Activated CD4-positive, alpha-beta T cell treated with anti-CD3 and anti-CD28 coated beads, Interleukin-2, amount 50 U/mL, for 16 hours (primary cell): ENCODE measurements at places on chromosomes 4 and X.
A peak's percentile ranks its signal among the peaks of the same experiment; 100 is the strongest.

GRCh38 chrX:11566789-11567188 is 98.9 kb downstream of the ARHGAP6 start:
- no peak for DNase-seq

GRCh38 chrX:124605511-124605910 is 259.1 kb downstream of the SH2D1A start:
- no peak for DNase-seq

DNA sequence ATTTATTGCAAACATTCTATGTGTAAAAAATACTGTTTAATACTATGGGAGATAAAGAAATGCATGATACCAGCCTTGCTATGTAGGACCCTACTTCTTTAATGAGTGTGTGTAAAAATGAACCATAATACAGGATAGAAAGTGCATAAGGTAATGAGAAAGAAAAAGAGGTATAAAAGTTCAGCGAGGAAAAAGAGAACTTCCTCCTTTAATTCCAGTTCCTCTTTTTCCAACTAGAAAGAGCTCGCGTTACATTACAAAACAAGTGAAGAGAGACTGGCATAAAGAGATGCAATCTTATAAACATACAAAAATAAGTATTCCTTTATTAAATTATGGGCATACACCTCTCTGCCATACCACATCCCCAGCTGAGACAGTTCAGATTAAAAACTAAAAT is 77.4 kb downstream of the ANKRD17 start:
- DNase-seq: no peak

DNA sequence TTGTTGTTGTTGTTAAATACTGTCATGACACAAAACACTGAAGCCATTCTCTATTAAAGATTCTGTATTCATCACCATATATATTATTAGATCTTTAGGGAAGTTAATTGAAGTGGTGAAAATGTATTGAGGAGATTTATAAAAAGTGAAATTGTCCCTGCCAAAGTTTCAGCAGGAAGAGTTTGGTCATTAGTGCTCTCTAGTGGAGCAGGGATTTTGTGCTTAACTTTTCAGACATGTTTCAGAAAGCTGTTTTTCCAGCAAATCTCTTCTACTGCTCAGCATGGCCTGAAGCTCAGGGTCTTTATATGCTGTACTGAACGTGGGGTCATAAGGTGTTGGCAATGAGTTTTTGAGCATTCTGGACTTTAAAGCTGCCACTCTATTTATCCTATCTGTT is 36.7 kb upstream of the CXXC4 start:
- DNase-seq: no peak

DNA sequence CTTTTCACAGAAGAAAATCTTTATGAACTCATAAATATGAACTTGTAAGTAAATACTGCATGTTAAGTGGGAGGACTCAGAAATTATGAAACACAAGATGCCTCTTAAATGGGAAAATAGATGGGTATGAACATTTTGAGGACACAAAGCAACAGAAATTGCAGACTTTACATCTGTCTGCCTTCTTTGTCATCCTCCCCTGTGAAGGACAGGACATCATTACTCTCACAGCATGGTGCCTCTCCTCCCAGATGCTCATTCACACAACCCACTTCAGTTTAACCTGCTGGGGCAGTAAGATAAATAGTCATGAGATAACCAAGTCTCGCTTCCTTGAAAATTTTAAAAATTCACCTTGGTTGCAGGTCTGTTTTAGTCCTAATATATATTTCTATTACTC is 144.5 kb downstream of the APBB2 start:
- no peak for DNase-seq

DNA sequence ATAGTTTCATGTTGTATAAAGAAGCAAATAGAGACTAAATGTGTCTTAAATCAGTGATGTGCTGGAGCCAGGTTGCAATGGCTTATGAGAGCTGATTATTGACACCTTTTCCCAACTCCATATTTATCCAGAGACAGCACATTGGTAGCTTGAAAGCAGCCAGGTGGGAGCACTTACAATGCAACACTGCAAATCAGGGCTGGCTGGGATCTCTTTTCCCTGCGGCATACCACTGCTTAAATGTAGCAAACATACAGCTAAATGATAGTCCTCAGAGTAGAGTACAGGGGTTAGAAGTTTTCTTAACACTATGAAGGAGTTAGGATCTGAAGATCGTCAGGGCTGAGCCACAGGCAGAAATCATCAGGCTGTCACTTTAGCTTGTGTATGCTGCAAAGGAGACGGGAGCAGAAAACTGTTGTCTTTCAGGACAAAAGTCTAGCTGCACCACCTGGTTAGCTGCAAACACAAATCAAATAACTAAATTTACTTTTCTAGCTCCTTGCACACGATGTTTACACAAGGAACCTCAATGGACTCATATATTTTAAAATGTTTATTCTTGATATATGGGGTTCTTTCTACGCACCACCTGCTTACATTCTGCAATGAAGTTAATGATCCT is 527.3 kb downstream of the TLL1 start:
- no peak for DNase-seq

- no peak for DNase-seq
Measured at GRCh38 chr4:63700569-63700968, 708.7 kb downstream of the TECRL start.

DNA sequence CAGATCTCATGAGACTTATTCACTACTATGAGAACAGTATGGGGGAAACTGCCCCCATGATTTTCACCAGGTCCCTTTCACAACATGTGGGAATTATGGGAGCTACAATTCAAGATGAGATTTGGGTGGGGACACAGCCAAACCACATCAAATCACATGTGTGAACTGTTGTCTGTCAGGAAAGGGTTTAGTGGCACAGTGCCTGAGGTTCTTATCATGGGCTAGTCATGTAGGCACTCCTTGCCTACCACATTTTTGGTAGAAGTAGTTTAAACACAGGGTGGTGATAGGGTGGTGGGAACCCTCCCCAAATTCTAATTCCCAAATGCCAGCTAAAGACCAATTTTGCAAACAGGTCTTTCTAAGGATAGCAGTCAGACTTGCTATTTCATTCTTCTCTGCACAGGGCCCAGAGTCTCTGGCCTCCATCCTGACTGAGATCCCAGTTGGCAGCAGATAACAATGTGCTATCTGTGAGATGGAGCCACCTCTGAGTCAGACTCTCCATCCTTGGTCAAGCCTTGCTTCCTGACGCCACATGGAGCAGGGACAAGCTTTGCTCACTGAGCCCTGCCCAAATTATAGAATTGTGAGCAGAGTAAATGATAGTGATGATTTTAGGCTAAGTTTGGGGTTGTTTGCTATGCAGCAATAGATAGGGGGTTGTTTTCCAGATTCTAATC is 33.5 kb upstream of the SETD7 start:
- DNase-seq: no peak

DNA sequence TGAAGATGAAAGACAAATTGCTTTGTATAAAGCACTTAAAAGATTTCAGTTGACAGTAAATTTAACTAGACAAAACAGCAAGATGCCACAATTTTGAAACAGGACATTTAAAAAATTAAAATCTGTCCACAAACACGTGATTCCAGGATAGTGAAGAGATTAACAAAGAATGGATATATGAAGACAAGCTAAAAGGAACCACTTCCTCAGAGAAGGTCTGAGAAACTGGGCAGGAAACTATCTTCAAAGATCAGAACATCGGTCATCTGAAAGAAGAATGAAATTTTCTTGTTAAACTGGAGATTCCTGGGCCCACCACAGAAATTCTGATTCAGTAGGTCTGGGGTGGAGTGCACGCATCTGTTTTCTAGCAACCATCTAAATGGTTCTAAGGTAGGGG is 1.4 kb downstream of the RWDD4 start:
- no peak for DNase-seq

- no peak for DNase-seq
Measured at GRCh38 chr4:74218201-74218600, 60.3 kb downstream of the MTHFD2L start.

DNA sequence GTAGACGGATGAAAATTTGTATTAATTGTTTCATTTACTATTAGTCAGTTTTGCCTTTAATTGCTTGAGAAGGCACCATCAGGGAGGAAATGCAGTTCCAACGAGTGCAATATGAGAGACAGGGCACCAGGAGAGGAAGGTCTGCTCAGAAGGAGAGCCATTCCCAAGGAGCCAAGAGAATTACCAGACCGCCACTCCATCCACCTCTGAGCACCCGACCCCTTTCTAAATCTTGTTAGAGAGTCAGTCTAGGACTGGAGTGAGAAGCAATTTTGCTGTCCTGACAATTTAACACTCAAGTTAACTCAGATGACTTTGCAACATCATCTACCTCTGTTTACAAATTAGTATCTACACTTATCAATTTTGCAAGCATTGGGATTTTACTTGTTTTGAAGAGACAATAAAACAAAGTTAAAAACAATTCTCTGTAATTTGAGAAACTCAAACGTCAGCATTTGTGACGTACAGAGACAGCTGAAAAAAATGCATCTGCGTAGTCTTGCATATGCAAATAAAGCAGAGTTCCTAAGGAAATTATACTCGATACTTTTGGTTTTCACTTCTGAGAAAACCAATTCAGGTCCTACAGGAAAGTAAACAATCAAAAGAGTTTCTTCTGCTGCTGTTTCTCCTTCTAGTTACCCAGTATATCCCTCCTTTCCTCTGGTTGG is 1704.7 kb upstream of the TENM3 start:
- no peak for DNase-seq

- no peak for DNase-seq
Measured at GRCh38 chrX:132568291-132568690, 79.5 kb upstream of the MBNL3 start.

DNA sequence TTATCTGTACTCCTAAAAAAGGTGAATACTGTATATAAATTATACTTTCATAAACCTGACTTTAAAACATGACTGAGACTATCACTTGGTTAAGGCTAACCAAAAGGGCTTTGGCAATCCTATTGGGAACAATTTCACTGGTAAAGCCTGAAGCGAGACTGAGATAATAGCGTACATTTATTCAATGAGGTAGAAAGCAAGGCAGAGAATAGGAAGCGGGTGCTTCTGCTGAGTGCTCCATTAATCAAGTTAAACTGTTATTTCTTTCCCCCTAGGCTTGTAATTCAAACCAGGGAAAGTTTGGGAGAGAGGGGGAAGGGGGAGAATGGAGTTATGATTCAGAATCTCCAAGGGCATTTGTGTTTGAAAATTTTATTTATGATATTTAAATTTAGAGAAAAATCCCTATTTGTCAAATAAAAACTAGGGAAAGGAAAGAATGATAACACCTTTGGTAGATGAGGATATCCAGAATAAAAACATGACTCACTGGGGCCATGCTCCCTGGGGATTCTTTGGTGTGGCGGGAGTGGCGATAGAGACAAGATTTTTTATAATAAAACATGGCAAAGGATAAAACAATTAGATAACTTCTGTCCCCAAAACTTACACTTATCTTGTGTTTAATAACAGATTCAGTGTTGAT is 34.6 kb upstream of the SORBS2 start:
- no peak for DNase-seq

DNA sequence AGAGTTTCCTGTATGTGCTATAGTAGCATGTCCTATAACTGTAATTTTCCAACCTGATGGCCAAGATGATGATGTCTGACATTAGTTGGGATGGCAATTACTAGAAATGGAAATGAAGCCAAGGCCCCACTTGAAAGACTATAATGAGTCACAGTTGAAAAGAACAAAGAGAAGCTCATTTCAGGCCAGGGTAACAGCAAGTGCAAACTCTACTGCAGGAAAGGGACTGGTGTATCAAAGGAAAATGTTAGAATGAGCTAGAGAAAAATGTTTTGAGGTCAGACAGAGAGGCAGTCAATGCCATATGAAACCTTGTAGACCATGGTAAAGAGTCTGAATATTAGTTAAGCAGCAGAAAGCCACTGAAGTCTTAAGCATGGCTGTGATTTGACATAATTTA is 146.2 kb upstream of the SH3RF1 start:
- peak; percentile 60 for DNase-seq

- no peak for DNase-seq
Measured at GRCh38 chr4:42715807-42716482, 59.0 kb upstream of the ATP8A1 start.

- peak; percentile 96 for DNase-seq
Measured at GRCh38 chr4:6180841-6181631, 19.3 kb downstream of the JAKMIP1 start.

- no peak for DNase-seq
Measured at GRCh38 chrX:114073926-114074325, 510.0 kb upstream of the HTR2C start.

GRCh38 chr4:184649971-184650855 is 675 bp downstream of the PRIMPOL start:
- peak; percentile 24 for DNase-seq

DNA sequence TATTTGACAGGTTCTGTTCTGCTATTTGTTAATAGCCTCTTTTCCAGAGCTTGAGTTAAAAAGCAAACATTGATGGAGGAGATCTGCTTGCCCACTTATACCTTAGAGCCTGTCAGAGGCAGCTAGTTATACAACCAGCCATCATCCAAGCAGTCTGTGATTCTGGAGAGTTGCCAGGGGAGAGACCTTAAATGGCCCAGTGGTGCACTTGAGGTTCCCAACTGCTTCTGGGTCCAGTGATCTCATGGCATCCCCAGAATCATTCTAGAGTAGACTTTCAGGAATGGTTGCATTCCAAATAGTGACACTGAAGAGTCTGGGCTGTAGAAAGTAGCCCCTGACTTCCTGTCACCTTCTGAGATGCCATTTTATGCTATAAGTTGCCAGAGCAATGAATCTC is 160.7 kb downstream of the FHIP1A start:
- no peak for DNase-seq

- no peak for DNase-seq
Measured at GRCh38 chrX:118726887-118727685, at the start of gene IL13RA1. Gene IL13RA1, plus strand, starts transcription at chrX:118727606. Its CDS starts 33 bp downstream, at chrX:118727639.

DNA sequence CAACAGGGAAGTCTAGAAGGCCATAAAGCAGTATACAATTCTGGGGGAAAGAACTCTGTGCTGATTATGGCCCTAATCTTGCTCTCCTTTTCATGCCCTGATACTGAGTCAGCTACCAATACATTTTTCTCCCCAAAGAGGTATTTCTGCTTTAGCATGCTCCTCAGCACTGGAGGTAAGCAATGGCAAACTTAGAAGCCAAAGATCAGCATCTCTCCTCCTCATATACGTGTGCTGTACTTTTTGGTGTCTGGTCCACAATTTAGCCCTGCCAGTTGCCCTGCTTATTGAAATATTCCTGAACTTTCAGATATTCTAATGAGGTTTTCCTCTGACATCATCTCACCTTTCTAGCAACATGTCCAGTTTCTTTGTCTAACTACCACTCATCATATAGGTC is 226.2 kb downstream of the FSTL5 start:
- no peak for DNase-seq

GRCh38 chr4:52946855-52947254 is 84.7 kb downstream of the RASL11B start:
- DNase-seq: no peak

- DNase-seq: no peak
Measured at GRCh38 chrX:107714206-107714891, 61.2 kb downstream of the TSC22D3 start.

- DNase-seq: no peak
Measured at GRCh38 chr4:54717694-54718093, 59.9 kb downstream of the KIT start.

DNA sequence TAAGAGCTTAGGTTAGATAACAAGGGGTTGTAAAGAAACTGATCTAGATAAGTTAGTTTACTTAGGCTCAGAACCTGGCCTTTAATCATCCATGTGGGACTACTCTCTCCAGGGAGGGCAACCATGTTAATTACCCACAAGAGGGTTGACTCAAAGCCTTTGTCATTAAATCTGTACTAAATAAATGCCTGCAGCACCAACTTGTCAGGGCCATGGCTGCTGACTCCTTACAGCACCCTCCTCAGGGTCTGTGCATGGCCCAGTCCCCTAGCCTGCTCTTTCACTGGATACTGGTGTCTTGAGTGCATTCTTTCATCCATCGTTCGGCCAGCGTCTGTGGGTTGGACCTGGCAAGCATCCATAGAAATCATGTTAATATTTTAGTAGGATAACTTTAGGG is 34.7 kb downstream of the CASP3 start:
- DNase-seq: no peak

- DNase-seq: peak; percentile 32
Measured at GRCh38 chrX:155148724-155149537, 67.3 kb upstream of the VBP1 start.
